SK-MEL-5 (cell line): ENCODE measurements at places on chromosomes 16 and 17. TPM values are rescaled to one million over a fixed set of nuclear protein-coding genes. Genes with fewer than 3 reads are reported as not detected.

Gene CLDN9
- total RNA-seq = not detected in 2 replicates

DNA sequence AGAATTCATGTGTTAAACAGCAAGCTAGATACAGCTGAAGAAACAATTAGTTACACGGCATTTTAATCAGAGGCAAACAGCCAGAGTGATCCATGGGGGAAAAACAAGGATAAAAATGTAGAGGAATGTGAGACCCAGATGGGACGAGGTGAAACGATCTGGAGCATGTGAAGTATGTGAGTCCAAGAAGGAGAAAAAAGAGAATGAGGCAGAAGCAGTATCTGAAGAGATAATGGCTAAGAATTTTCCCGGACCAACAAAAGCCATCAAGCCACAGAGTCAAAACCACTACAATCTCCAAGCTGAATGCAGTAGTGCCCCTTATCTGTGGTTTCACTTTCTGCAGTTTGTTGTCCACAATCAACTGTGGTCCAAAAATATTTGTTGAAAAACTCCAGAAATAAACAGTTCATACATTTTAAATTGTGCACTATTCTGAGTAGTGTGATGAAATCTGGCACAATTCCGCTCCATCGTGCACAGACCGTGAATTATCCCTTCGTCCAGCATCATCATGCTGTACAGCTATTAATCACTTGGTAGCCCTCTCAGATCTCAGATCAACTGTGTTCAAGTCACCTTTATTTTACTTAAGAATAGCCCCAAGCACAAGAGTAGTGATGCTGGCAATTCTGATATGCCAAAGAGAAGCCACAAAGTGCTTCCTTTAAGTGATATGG is 18.8 kb downstream of the MYH10 start:
- DNase-seq = no peak

DNA sequence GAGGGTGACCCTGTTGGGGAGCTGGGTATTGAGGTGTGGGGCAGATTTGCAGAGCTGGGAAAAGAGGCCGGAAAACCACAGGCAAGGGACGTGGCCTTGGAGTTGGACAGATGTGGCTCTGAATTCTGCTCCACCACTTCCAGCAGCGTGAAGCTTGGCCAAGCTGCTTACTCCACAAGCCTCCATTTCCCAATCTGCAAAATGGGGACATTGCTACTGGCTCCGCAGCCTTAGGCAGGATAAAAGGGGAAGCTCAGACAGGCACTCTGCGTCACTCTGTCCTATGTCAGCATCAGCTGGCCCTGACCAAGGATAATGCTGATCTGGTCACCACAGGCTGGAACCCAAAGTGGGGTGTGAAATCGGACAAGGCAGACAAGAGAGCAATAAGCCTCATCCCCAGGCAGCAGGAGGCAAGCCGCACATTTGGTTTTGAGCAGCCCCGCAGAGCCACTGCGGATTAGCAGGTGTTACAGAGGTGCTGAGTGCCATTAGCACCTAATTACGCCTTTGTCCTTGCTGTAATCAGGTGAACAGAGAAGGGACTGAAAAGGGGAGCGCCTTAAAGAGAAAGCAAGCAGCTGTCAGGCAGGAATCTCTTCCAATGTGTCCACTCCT is 54.8 kb downstream of the SDK2 start:
- no peak for DNase-seq

Gene SCO1
- total RNA-seq = 59.4 and 62.4 TPM in 2 replicates

DNA sequence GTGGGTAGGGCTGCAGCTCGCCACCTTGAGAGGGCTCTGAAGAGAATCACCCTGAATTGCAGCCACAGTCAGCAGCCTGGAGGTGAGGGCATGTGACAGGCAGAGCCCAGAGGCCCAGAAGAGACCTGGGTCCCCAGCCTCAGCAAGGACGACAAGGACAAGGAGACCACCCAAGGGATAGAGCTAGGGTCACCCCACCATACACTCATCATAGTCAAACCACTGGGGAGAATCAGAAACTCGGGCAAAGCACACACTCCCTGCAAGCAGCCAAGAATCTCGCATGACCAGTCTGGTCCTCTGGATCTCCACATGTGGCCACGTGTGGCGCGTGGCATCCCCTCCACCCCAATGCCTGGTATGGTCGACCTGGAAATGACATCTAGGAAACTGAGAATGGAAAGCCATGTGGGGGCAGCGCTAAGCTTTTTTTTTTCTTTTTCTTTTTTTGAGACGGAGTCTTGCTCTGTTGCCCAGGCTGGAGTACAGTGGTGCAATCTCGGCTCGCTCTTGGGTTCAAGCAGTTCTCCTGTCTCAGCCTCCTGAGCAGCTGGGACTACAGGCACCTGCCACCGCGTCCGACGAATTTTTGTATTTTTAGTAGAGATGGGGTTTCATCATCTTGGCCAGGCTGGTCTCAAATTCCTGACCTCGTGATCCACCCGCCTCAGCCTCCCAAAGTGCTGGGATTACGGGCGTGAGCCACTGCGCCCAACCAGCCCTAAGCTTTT is 4.6 kb upstream of the SPHK1 start:
- DNase-seq = no peak

DNA sequence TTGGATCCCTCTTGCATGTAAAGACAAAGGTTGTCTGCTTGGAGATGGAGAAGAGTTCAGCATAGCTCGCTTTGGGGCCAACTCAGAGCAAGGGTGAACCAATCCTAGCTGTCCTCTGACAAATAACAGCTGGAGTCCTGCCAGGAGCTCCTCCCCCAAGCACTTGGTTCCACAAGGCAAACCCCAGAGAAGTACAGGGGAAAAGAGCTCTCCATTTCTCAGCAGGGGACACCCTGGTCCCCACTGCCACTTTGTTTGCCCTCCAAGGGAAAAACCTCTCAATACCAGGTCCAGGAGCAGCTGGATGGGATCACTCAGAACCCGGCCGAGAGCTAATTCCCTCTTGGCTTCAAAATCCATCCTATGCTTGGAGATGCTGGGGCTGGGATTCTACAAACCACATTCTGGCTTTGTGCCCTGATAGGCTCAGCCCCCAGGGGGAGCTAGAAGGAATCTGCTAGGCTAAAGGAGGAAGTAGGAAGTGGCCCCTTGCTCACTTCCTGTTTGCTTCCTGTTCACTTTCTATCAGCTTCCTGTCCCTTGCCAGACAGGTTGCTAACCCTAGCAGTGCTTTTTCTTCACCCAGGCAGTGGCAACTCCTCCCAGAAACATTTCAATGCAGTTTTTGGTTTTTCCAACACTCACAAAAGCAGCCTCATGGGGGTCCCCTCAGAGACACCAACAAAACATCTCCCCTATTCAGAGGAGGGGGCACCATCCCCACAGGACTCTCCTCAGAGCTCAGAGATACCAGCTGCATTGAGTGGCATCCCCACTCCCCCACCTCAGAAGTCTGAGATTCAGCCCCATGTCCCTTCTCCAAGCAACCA is 30.7 kb downstream of the CDRT4 start:
- DNase-seq = peak; percentile 46

GRCh38 chr17:73228748-73229236 is 32.9 kb downstream of the CPSF4L start:
- peak; percentile 87 for DNase-seq

DNA sequence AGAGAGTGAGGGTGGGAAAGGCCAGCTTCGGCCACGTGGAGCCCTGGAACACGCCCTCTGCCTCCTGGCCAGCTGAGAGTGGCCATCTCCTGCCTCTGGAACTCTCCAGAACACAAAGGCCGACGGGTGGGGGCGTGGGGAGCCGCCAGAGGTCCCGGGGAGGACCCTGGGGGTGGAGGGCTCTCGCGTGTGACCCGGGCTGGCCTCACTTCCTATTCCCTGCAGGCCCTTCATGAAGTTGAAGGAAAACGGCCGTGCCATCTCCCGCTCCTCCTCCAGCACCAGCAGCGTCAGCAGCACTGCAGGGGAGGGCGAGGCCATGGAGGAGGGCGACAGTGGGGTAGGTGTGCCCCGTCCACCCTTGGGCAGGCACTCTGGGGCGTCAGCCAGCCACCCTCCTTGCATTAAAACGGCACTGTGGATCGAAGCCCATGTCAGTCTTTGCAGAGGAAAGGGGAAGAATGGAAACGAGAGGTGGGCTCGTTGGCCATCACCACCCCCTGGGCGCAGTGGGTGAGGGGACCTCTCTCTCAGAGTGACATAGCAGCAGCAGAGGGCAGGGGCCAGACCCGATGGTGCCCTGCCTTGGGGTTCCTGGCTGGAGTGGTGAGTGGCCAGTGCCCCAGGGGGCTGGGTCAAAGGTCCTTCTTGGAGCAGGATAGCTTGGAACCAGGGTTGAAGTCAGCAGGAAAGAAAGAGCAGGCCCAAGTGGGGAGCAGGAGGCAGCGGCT is 37.1 kb downstream of the OR1D5 start:
- DNase-seq = no peak

Gene SYCE1L
- not detected in 2 replicates for total RNA-seq

DNA sequence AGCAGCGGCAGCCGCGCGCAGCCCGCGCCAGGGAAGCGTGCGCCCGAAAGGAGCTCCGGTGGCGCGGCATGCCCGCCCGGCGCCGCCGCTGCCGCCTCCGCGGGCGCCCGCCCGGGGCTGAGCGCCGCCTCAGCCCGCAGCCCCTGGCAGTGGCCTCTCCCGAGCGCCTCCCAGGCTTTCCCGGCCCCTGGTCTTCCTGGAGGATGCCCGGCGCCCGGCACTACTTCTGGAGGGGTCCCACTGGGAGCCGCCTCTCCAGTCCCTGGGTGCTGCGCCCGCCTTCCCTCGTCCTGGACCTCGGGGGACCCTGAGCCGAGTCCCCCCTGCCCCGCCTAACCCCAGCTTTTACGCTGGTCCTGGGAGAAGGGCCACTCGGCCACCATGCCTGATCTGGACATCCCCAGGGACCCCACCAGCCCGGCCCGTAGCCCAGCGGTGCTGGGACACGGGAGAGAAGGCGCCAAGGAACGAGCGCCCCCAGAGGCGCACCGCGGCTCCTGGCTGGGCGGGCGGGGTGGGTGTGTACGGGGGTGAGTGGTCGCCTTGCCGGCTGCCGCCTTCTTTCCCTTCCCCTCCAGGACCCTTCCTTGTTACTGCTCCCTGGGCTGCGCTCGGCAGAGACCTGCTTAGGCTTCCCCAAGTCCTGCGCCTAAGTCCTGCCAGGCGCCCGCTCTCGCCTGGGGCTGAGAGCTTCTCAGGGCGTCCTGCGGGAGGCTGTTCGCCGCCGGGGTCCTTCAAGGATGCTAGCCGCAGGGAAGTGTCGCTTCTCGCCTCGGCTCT is 704 bp downstream of the ASIC2 start:
- no peak for DNase-seq

Gene RFWD3
- total RNA-seq = 29.2 and 31.3 TPM in 2 replicates

DNA sequence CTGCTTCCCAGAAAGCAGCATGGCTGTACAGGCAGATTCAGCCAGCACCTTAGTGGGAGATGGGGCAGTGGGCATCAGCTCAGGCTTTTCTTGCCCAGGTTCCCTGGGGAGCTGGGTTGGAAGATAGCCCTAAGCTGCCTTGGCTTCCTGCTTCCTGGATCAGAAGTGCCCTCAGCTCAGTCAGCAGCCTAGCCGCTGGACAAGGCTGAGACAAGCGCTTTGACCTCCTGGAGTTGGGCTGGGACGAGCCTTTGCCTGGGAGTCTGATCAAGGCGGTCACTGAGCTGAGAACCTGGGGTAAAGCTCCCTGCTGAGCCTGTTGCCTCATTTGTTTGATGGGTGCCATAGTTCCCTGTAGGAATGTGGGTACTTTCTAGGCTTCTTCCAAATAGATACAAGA is 190.0 kb downstream of the RAB11FIP4 start:
- peak; percentile 40 for DNase-seq

Gene TTLL6
- total RNA-seq = 1.7 and 2.1 TPM in 2 replicates

DNA sequence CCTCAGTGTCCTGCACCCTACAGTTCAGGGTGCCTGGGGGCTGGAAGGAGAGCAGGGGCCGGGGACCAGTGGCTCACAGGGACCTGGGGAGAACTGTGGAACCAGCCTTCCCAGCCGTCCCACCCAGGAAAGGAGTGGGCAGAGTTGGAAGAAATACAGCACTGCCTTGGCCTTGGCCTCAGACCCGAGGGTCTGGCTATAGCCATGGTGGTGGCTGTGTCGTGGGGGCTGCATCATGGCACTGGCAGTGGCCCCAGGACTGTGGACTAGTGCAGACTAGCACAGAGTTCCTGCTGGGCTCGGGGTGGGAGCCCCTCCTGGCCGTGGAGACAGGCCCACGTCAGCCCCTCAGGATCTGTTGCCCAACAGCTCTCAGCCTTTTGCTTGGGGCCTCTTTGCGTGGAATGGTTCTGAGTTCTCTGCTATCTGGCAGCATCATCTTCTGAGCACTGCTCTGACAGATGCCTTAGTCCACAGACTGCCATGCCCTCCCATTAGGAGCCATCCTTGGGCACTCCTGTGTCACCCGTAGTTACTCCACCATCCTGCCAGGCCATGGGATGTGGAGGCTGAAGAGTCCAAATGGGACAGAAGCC is 12.6 kb upstream of the DNASE1 start:
- DNase-seq = no peak

- no peak for DNase-seq
These were observed 53.4 kb downstream of the GRB2 start for GRCh38 chr17:75352079-75352569.

DNA sequence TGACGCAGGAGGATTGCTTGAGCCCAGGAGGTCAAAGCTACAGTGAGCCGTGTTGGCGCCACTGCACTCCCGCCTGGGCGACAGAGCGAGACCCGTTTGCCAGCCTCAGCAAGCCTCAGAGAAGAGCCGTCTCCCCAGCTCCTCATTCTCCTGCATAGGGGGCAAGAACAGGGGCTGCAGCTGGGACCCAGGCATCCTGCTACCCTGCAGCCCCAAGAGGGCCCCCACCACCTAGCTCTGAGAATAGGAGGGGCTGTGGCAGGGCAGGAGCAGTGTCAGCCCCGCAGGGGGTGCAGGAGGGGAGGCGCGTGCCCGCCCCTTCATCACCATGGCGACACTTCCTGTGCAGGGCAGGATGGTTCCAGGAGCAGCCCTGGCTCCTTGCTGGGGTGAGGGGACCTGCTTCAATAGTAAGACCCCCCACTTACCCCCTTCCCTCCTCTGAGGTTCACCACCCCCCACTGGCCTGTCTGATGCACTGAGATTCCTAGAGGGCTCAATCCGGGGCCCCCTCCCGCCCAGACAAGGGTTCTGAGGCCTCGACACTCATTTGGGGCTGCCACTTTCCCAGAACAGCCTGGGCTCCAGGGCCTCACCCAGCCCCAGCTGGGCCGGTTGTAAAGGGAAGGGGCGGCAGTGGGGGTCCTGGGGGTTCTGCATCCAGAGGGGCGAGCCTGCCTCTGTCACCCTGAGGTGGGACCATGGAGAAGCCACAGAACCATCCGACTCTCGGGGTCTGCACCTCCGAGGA is 20.2 kb downstream of the VASN start:
- no peak for DNase-seq

GRCh38 chr16:81612351-81613163 is 166.5 kb upstream of the PLCG2 start:
- DNase-seq = no peak

GRCh38 chr17:83068641-83069570 is 10.5 kb upstream of the METRNL start:
- DNase-seq = no peak

Gene BTBD17
- total RNA-seq = not detected in 2 replicates

- DNase-seq = peak; percentile 67
These were observed 17.9 kb downstream of the PSME3IP1 start for GRCh38 chr16:57167953-57168352.
